H7 (cell line): ENCODE measurements at places on chromosomes 7 and 10.

- DNase-seq = no peak
These were observed 26.4 kb upstream of the KCNMA1 start for GRCh38 chr10:77664008-77664407.

DNA sequence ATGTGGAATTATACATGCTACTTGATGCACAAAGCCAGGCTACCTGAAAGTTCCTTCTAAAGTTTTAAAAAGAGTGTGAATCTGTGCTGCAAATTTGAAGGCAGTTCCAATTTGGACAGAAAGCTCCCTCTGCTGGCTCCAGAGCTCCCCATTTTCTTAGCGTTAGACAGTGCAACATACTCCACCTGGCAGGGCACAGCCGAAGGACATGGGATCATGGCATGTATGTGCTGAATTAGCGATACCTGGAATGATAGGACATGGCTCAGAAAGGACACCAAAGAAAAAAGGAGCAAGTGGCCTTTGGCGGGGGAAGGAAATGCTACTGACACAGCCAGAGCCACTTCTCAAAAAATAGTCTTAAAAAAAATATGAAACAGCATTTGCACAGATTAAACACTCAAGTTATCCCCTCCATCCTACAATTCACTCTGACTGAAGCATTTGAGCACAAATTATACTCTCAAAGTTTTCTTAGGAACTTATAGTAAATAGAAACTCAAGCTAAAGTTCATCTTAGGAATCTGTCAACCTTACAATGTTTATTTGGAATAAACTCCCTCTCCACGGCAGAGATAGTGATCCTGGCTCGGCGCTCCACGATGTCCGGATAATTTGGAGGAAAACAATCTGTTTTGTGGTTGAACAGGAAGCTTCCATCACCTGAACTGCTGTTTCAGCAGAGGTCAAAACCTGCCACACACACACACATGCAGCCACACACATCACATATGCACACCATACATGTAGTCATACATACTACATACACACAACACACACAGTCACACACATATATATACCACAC, 80.0 kb downstream of the C7orf25 start:
- peak; percentile 16 for DNase-seq

DNA sequence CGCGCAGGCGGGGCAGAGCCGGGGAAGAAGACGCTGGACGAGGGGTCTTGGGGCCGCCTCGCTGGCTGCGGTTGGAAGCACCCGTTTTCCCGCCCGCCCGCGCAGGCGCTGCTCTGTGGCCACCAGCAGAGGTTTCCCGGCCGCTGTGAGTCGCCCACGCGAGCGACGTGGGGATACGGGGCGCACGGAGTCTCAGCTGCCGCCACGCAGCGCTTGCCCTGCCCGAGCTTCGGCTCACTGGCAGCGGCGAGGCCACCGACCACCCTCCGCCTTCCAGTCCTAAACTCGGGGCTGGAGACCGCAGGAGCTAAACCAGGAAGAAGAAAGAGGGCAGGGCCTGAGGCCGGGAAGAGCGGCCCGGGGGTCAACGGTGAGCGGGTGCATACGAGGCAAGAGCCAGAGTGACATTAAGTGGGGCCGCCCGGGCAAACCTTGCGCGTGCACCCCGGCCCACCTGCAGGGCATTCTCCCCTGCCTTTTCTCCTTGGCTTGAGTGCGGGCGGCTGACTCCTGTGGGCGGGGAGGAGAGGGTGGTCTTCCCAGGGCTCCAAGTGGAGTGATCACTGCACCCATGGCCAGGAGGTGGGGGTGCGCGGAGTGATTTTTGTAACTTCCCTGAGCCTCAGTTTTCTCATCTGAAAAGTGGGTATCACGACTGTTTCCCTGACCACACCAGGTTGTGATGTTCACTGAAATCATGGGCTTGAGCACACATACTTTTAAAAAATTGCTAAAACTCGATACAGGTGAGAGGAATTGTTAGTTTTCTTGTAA, 7.1 kb upstream of the EMX2 start:
- peak; percentile 80 for DNase-seq

- no peak for DNase-seq
These were observed 166.5 kb downstream of the EGFR start for GRCh38 chr7:55185321-55185802.

DNA sequence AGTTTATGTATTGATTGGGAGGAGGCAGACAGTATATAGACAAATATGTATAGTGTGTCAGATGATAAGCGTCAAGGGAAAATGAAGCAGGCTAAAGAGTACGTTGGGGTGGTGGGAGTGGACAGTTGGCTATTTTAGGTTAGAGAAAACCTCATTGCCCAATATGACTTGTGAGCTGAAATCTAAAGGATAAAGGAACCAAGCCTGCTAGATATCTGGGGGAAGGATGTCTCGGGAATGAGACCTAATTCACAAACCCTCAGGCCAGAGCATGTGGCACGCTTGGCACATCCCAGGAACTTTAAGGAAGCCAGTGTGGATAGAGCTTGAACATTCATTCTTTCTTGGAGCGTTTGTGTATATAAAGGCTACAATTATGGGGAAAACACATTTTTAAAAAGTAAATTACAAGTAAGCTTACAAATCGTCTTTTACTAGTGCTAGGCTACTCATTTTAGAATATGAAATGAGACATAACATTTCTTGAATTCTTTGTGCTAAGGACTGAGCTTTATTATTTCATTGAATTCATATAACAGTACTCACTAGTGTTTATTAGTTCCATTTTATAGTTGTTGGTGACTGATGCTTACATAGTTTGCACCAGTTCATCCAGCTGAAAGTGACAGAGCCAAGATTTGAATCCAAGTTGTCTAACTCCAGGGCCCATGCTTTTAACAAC, 9.7 kb downstream of the FHIP2A start:
- no peak for DNase-seq

- DNase-seq = no peak
These were observed 185.6 kb downstream of the FANK1 start for GRCh38 chr10:126081841-126082466.

GRCh38 chr10:16960551-16960950, 143.3 kb upstream of the RSU1 start:
- DNase-seq = no peak

GRCh38 chr7:141785706-141786552, 4.1 kb upstream of the TAS2R5 start:
- peak; percentile 63 for DNase-seq

GRCh38 chr10:1375346-1376170, 319.4 kb downstream of the WDR37 start:
- peak; percentile 26 for DNase-seq

GRCh38 chr7:139655305-139655704, 122.5 kb downstream of the HIPK2 start:
- no peak for DNase-seq

DNA sequence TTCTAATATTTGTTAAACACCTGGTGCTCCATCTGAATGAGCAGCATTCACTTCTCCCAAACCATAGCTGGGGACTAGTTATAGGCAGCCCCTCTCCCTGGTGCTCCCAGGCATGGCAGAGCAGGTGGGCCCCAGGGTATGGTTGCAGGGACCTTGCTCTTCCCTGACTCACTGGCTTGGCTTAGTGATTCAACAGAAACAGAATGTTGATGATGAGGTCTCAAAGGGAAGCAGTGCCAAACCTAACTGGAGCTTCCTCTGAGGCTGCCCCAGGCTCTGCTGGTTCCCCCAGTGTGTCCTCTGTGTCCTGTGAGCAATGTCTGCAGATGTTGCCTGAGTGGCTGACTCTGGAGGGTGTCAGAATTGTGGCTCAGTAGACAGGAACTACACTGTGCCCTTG, 3.7 kb downstream of the GPR26 start:
- no peak for DNase-seq

DNA sequence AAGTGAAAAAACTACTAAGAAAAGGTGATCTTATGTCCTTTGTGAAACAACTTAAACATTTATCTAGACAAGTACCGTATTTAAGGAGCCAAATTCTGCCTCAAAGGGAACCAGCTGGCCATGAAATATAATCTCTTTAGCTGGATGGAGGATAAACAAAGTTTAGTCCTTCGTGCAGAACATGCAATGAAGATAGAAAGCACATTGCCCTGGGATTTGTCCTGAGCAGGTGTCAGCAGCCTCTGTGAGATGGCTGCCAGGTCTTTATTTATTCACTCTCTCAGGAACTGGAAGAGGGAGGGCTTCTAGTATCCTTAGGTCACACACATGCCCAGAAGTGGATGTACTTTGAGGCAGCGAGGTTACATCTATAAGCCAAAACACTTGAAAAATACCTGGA, 57.4 kb upstream of the CASD1 start:
- DNase-seq = no peak

GRCh38 chr10:119687192-119688032, 36.2 kb downstream of the BAG3 start:
- DNase-seq = peak; percentile 90

- no peak for DNase-seq
These were observed 45.7 kb downstream of the LYZL2 start for GRCh38 chr10:30583778-30584415.

DNA sequence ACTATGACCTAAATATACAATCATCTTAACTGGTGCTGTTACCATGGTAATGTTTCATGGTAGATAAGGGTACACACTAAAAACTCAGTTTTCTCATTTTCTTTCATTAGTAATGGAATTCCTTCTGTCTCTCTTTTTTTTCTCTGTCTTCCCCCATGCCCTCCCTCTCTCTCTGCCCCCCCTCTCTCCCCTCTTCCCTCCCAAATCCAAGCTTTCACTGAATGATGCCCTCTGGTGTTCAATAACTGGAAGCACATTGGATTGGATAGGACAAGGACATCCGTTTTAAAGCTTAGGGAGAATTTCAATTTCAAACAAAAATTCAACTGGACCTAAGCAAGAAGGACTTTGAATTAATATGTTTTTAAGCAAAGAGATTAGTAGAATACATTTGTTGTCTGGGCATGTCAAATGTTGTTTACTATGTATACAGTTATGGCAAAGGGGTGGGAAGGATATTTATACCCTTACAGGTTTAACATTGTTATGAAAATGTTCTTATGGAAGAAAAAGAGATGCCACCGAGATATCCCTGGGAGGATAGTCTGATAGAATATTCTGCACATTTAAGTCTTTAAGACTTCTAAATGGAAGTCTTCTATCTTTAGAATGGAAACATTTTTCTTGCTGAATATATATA, 6.1 kb downstream of the CHRM2 start:
- DNase-seq = peak; percentile 43

DNA sequence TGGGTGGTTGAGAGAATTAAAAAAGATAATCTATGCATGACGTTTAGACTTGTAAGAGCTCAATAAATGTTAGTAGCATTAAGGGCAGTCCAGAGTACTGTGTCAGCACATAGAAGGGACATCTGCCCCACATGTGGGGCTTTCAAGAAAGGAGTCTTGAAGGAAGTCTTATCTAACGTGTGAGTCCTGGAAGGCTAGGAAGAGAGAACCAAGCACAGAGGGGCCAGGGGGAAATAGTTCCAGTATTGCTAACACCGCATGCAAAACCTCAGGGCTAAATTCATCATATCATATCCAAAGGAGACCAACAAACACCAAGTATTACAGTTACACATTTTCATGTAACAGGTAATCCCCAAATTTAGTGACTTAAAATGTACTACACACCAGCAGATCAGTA, 122.7 kb downstream of the AOAH start:
- DNase-seq = no peak

DNA sequence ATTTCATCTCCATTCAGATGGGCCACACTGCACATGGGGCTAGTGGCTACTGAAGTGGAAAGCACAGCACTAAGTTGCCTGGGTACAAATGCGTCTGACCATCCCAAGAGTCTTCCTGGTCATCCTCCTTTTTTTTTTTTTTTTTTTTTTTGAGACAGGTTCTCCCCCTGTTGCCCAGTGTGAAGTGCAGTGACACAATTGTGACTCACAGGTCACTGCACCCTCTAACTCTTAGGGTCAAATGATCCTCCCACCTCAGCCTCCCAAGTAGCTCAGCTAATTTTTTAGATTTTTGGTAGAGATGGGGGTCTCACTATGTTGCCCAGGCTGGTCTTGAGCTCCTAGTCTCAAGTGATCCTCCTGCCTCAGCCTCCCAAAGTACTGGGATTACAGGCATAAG, 3.4 kb upstream of the TRRAP start:
- DNase-seq = no peak

GRCh38 chr7:90853205-90853604, 257.1 kb downstream of the CDK14 start:
- DNase-seq = no peak

GRCh38 chr7:143372070-143372469, 9.1 kb upstream of the ZYX start:
- DNase-seq = no peak

- no peak for DNase-seq
These were observed 50.9 kb upstream of the LEP start for GRCh38 chr7:128190051-128190647.

DNA sequence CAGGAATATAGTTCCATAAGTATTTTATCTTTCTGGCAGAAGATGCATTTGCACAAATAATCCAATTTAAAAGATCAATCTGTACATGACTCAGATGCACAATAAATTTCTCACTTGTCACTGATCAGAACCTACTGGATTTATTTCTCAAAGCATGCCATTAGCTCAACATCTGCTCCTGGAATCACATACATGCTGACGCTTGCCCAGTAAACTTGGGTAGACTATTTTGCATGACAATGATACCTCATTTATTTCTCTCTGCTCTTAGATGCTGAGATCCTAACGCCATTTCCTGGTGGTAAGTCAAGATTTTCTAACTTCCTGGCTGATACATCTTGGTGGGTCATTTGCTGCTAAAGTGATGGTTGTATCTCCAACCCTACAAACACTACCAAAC, 33.8 kb upstream of the C10orf120 start:
- no peak for DNase-seq

- DNase-seq = no peak
These were observed 46.9 kb downstream of the KMT2E start for GRCh38 chr7:105060923-105061322.

- DNase-seq = no peak
These were observed 939.2 kb upstream of the CELF2 start for GRCh38 chr10:10078446-10078845.

DNA sequence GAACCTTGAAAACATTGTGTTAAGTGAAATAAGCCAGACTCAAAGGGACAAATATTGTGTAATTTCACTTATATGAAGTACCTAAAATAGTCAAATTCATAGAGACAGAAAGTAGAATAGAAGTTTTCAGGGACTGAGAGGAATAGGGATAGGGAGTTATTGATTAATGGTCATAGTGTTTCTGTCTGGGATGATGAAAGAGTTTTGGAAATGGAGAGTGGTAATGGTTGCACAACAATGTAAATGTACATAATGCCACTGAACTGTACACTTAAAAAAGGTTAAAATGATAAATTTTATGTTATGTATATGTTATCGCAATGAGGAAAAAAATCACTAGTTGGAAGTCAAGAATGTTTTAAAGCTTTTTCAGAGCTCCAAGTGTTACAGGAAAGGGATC, 33.5 kb upstream of the IMMP2L start:
- DNase-seq = no peak
